K562 (cell line): ENCODE measurements at places on chromosomes 2 and 18. TPM values are rescaled to one million over a fixed set of nuclear protein-coding genes. Genes with fewer than 3 reads are reported as not detected.

DNA sequence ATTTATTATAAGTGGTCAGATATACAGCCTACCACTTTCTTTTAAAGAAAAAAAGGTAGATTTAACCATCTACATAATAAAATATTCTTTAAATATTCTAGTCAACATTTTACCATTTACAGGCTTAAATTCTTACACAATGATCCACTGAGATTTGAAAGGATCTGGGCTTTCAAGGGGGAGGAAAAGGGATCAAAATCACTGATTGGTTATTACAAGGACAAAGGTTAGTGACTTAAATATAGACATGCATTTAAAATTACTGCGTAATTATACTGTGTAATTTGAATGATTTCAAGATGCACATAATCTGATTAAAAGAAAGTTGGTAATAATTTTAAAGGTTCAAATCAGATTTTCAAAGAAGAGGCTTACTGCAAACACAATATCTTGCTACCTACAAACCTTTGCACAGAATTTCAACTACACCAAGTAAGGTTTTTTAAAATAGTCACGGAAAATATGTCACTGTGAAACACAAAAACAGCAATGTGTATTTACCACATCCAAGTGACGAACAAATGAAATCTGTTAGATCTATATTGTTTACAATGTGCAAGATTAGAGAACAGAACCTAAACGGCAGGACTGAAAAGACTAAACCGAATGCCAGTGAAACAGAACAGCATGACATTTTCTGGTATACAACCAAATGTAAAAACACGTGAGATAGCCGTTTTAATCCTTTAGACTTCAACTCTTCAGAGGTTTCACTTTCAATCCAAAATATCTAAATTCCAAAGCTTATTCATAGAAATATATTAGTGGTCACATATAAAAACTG is 40.8 kb downstream of the RTN4 start:
- no peaks in the 10 kb centered on the region for H3K27me3 ChIP-seq
- no peak overlapping the region for H3K4me3 ChIP-seq
- peaks cover 14% of the 10 kb centered on the region for H3K36me3 ChIP-seq
- H3K4me1 ChIP-seq: peaks cover 61% of the 10 kb centered on the region
- no peak for DNase-seq
- peak overlapping the region; percentile 14; the same call in 1 of the 3 replicates for H3K27ac ChIP-seq

DNA sequence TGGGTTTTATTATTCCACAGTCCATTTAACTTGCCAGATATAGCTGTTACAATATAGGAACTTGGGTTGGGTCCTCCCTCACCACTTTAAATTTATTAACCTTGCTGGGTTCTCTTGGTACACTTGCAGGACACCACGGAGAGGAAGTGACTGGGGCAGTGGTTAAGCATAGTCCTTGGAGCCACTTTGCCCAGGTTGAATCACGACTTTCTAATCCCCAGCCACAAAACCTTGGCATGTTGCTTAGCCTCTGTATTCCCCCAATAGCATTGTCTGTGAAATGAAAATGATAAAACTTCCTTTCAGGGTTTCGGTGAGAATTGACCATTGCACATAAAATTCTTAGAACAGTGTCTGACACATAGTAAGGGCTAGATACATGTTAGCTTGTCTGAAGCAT is 221.2 kb downstream of the IRS1 start:
- no peak overlapping the region for H3K4me3 ChIP-seq
- H3K36me3 ChIP-seq: no peaks in the 10 kb centered on the region
- no peaks in the 10 kb centered on the region for H3K27me3 ChIP-seq
- no peaks in the 10 kb centered on the region for H3K4me1 ChIP-seq

- DNase-seq: no peak
- H3K27ac ChIP-seq: no peak overlapping the region
- no peaks in the 10 kb centered on the region for H3K4me1 ChIP-seq
- no peaks in the 10 kb centered on the region for H3K27me3 ChIP-seq
Observed at GRCh38 chr18:44582456-44582855, 98.2 kb upstream of the SETBP1 start.

DNA sequence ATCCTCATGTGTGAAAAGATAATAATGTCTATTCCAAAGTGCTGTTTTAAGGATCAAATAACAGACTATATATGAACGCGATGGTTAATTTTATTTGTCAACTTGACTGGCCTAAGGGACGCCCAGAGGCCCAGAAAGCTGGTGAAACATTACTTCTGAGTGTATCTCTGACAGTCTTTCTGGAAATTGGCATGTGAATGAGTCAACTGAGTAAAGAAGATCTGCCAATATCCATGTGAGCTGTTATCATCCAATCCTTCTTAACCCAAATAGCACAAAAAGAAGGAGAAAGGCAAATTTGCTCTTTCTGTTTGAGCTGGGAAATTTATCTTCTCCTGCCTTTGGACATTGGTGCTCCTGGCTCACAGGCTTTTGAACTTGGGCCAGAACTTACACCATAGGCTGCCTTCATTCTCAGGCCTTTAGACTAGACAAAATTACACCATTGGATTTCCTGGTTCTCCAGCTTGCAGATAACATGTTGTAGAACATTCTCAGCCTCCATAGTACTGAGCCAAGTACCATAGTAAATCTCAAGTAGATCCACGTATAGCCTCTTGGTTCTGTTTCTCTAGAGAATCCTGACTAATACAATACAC is 114.7 kb upstream of the DOCK10 start:
- no peaks in the 10 kb centered on the region for H3K36me3 ChIP-seq
- no peaks in the 10 kb centered on the region for H3K27me3 ChIP-seq
- no peaks in the 10 kb centered on the region for H3K4me1 ChIP-seq
- no peak for DNase-seq
- H3K4me3 ChIP-seq: no peak overlapping the region
- no peak overlapping the region for H3K27ac ChIP-seq

MOGAT1 gene
- total RNA-seq: not detected in 2 replicates
